ENCODE measurements at places on chromosomes 5 and 9.

GRCh38 chr9:37555786-37556185 lies 20.4 kb downstream of the FBXO10 start:
- DNase-seq = no peak

DNA sequence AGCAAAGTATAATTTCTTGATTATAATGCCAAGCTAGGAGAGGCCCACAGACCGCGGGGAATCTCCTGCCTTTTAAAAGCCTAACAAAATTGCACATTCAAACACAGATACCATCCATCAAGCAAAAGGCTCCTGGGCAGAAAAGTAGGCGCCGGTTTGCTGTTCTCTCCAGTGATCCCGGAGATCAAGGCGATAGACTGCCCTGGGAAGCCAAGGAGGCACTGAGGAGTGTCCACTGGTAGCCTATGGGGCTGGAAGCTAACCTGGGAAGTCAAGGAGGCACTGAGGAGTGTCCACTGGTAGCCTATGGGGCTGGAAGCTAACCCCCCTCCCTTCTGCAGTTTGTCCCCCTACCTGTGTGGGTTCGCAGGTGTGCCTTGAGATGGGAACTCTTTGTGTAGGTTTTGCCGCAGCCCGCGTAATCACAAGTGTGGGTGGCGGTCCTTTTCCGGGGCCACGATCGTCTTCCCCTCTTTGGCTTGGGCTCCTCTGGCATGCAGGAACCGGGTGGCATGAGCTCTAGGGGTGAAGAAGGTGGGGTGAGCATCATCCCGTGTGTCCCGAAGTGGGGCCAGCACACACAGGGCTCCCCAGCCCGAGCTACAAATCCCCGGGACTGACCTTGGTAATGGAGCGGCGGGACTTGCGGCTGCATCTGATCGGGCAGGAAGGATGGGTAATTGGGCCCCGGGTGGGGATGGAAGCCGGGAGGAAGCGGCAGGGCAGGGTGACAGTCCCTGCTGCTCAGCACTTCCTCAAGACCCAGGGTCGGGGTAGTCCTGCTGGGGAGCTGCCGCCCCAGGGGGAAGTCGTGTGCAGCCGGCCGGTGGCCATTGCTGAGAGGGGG lies 2.7 kb downstream of the KLF4 start:
- no peak for DNase-seq

DNA sequence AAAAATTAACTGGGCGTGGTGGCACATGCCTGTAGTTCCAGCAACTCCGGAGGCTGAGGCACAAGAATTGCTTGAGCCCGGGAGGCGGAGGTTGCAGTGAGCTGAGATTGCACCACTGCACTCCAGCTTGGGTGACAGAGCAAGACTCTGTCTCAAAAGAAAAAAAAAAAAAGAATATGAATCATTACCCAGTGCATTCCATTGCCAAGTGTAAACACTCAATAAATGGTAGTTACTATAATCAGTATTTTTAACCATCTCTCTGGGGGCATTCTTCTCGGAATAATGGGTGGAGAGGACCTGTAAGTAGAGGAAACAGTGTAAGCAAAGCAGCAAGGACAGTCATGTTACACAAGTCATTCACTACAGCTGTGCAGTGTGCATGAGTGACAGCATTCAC lies 13.8 kb upstream of the RANBP17 start:
- no peak for DNase-seq

- DNase-seq = no peak
Measured at GRCh38 chr9:116494815-116495634, 192.1 kb upstream of the TRIM32 start.

GRCh38 chr9:132043708-132044107 lies 36.0 kb downstream of the MED27 start:
- DNase-seq = no peak

GRCh38 chr9:137524161-137524980 lies 25.8 kb downstream of the PNPLA7 start:
- DNase-seq = no peak

Measured in activated CD4-positive, CD25-positive, alpha-beta regulatory T cell (primary cell).